ENCODE measurements at places on chromosomes 5 and 9.

DNA sequence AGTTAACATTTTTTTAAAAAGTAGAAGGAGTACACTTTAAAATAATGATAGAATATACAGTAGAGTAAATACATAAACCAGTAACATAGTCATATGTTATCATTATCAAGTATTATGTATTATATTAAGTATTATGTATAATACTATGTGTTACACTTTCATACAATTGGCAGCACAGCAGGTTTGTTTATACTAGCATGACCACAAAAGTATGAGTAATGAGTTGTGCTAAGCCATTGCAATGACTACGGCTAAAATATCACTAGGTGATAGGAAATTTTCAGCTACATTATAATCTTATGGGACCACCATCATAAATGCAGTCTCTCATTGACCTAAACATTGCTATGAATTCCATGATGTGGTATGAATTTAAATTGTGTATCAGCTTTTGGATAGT is 506.0 kb downstream of the HTR1A start:
- DNase-seq, result no peak

GRCh38 chr9:70362952-70363351 is 51.5 kb downstream of the KLF9 start:
- DNase-seq, result no peak

- no peak for DNase-seq
Measured at GRCh38 chr5:38595132-38595745, 38.8 kb upstream of the LIFR start.

- no peak for DNase-seq
Measured at GRCh38 chr5:30106596-30106995, 1086.9 kb upstream of the CDH6 start.

DNA sequence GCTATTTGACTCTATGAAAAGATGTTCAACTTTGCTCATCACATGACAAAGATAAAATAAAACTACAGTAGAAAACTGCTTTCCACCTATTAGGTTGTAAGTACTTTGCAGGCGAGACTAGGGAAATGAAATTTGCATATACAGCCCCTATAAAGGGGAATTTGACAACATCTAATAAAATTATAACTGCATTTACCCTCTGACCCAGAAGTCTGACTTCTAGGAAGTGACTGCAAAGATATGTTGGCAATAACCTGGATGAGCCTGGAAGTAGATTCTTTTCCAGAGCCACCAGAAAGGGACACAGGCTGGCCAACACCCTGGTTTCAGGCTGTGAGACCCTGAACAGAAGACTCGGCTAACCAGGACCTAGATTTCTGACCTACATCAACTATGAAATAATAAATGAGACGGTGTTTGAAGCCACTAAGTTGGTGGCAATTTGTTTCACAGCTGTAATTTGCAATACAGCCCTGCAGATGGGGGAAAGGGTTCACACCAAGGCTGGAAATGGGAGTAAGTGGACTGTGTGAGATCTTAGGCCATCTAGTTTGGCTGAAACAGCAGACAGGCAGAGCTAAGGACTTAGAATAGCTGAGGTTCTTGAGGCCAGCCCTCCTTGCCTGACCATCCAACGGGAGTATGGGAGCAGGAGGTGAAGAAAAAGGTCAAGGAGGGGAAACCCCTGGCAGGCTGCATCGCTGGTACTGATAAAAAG is 106.6 kb downstream of the SIL1 start:
- DNase-seq, result no peak

GRCh38 chr5:57304931-57305330 is 131.1 kb downstream of the GPBP1 start:
- DNase-seq, result no peak

- no peak for DNase-seq
Measured at GRCh38 chr5:642481-642880, 30.3 kb downstream of the CEP72 start.
